ENCODE measurements at places on chromosomes 2 and 18.

GRCh38 chr2:67579216-67579615 is 182.1 kb downstream of the ETAA1 start:
- DNase-seq: no peak

DNA sequence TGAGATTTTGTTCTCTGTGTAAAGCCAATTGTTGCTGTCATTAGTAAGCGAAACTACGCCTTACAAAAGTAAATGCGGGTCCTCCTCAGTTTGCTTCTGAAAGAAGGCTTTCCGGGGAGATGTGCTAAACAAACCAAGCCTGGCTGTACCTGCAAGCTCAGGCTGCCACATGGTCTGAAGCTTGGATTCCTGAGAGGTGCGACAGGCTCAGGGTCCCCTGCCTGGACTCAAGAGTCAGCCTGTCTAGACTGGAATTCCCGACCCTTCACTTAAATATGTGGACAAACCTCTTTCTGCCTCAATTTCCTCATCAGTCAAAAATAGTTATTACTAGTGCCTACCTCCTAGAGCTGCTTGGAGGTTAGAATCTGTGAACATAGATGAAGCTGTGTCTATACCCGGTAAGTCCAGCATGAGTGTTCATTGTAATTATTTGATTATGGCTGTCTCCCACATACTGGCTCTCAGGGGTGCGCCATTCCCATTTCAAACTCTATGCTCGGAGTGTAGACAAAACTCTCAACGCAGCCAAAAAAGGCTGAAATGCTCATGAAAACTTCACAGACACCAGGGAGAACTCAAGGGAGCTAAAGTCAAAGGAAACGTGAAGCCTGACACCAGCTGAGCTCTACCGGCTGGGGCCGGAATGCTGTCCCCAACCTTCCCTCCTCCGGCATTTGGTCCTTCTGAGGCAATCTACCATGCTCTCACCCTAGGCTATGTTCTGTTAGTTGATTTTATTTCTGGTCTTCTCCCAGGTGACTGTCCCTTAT is 31.4 kb downstream of the SOWAHC start:
- DNase-seq: no peak

- no peak for DNase-seq
Observed at GRCh38 chr18:24627644-24628315, 167.3 kb downstream of the HRH4 start.

DNA sequence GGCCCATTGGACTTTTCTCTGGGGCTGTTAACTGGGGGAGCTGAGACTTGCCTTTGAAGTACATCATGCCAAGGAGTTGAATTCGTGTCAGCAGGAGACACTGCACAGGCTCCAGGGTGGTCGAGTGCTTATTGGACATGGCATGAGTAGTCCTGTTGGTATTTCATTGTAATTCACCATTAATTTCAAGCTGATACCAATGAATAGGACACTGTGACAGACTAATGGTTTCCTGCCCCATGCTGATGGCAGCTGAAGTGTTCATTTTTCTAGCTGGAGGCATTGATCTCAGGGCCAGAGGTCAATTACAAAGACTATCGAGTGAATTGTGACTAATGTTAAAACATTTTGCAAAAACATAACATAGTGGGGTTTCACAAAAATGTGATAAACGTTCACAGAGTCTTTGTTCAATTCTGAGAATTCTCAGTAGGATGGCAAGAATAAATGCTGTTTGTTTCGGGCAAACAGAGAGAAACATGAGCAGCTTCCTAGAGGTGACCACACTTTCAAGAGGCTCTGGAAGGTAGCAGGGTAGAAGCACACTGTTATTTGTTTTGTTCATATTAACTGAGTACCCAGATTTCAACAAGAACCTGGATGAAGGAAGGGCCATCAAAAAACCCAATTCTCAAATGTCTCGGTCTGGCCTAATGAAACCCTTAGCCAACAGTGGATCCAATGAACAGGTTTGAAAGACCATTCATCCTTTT is 90.6 kb upstream of the ARL4C start:
- no peak for DNase-seq

- DNase-seq: no peak
Observed at GRCh38 chr2:111932841-111933291, 34.5 kb downstream of the MERTK start.

GRCh38 chr18:13179566-13180113 is 38.9 kb upstream of the LDLRAD4 start:
- no peak for DNase-seq

GRCh38 chr2:217162533-217162932 is 302.7 kb upstream of the TNP1 start:
- no peak for DNase-seq

- no peak for DNase-seq
Observed at GRCh38 chr18:42425025-42425424, 470.0 kb downstream of the PIK3C3 start.

DNA sequence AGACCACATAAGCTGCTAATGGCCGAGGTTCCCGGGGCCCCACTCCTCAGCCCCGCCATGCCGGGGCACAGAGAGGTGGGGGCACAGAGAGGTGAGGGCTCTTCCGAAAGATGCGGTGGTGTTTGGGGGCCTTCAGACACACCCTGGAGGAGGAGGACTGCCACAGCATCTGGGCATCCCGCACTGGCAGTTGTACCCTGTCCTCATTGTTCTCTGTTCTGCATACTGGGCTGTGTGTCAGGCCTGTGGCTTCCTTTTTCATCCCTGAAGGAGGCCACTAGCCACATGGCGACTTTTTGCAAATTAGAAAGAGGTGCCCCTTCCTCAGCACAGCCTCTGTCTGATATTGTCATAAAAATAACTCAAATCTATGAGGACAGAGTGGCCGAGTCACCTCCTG is 150.1 kb downstream of the CTIF start:
- DNase-seq: no peak

DNA sequence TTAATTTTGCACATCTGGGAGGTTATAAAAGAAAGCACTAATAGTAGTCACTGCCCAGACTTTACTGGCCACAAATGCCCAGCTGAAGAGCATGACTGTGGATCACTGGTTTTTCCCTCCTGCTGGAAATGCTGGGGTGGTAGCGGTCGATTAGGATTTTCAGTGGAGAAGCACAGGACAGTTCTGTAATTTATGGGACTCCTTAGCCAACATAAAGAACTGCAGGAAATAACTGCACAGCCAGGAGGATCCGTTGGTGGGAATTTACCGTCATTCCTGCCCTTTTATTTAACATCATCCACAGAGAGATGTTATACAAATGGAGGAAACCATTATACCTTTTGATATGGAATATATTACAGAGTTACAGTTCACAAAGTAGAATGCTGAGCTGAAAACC is 61.5 kb downstream of the TNFRSF11A start:
- no peak for DNase-seq

DNA sequence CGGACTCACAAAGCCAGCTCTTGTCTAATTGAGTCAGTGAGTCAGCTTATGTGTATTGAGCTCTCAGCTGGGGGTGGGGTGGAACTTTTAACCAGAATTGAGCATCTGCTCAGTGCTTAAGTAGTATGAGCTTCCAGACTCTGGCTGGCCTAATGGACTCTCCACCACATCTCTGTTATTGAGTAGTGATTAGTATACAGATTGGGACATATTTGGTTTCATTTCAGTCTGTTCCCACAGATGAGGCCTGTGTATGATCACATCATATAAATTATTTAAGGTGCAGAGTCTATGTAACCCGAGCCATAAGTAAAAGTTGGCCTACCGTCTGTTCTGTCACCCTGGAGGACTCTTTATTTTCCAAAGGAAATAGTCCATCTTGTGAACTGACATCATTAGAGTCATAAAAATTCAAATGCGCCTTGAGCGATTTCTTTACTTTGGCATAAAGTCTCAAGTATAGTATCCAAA is 152.1 kb downstream of the THSD7B start:
- DNase-seq: no peak

- no peak for DNase-seq
Observed at GRCh38 chr2:238100821-238101771, 956 bp downstream of the ESPNL start.

DNA sequence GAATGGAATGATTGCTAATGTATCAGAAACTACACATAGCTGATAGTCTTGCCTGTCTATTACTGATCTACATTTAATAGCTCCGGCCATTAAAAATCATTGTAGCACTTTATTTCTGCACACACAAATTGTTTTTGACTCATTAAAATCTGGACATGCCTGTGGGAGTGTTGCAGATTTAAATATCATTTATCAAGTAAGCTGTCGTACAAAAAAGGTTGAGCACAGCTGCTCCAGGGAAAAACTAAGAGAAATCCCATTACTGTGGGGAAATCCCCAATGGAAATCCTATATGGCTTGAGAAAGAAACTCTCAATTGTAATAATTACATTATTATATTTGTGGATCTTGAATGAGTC is 99.6 kb upstream of the CERS6 start:
- DNase-seq: no peak

DNA sequence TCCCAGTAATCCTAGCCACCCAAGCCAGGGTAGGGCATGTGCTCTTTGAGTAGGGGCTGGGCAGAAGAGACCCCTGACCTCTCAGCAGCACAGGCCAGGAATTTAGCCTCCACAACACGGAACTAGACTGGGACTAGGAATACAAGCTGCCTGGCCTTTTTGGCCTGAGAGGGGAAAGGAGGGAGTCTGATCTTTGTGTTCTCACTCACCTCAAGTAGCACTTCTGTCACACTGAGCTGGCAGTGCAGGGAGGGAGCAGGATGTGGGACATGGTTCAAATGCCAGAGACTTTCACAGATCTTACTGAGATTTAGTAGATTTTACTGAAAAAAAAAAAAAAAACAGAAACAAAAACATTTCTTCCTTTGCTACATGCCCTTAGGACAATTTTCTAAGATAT is 395.2 kb downstream of the CMPK2 start:
- no peak for DNase-seq

- no peak for DNase-seq
Observed at GRCh38 chr2:238670111-238670585, 177.7 kb upstream of the TWIST2 start.

DNA sequence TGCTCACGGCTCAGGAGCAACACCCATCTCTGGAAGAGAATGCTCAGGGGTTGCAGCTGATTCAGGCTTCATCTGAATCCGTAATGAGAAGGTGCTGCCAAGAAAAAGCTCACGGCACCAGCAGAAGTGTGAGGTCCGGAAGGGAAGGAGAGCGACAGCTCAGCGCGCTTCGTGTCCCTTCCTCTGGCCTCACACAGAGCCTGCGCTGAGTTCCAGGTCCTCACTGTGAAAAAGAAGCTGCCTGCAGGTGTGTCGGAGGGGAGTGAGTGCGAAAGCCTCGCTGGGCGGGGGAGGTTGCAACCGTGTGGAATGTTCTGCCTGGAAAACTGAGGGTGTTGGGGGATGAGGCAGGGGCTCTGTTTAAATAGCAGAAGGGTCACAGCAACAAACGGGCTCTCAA is 76.2 kb upstream of the TWIST2 start:
- DNase-seq: no peak

- no peak for DNase-seq
Observed at GRCh38 chr2:178927173-178927572, 120.0 kb upstream of the TTN start.

GRCh38 chr2:98489971-98490962 is 45.6 kb downstream of the INPP4A start:
- DNase-seq: no peak

DNA sequence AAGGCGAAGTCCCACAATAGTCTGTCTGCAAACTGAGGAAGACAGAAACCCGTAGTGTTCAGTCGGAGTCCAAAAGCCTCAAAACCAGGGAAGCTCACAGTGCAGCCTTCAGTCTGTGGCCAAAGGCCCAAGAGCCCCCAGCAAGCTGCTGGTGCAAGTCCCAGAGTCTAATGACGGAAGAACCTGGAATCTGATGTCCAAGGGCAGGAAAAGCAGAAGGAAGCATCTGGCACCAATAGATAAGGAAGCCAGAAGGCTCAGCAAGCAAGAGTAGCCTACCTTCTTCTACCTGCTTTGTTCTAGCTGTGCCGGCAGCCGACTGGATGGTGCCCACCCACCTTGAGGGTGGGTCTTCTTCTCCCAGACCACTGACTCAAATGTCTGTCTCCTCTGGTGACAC is 21.8 kb downstream of the CFAP210 start:
- no peak for DNase-seq

DNA sequence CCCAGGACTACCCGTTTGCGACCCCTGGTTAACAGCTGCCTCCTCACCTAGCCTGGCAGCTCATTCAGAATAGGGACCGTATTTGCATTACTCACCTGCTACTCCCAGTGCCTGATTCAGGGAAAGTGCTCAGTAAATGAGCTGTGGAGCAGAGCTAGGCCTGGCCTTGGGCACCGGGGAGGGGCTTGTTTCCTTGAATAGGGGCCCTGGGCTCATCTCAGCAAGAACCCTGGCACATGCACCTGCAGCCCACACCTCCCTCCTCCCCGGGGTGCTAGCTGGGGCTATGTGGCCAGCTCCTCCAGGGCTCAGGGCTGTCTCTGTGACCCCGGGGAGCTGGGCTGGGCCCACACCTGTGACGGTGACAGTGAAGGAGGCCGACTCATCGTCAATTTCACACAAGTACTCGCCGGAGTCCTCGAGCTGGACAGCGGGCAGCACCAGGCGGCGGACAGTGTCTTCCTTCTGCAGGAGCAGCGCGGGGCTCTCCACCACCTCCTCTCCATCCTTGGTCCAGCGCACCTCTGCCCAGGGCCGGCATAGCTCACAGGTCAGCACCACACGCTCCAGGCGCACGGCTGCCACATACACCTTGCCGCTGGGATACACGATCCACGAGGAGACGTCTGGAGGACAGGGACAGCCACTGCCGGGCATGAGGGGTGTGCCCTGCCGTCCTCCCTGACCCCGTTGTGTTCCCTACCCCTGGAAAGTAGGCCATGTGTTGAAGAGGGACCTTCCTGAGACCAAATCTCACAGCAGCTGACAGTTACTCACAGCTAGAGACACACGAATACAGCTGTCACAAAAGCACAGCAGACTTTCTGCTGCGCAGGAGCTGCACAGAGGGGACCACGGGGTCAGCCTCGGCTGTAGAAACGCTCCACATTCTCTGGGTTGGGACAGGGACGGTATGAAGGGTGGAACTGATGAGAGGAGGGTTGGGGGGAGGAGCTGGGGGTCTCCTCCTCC is 9.0 kb downstream of the OBSL1 start:
- DNase-seq: no peak

DNA sequence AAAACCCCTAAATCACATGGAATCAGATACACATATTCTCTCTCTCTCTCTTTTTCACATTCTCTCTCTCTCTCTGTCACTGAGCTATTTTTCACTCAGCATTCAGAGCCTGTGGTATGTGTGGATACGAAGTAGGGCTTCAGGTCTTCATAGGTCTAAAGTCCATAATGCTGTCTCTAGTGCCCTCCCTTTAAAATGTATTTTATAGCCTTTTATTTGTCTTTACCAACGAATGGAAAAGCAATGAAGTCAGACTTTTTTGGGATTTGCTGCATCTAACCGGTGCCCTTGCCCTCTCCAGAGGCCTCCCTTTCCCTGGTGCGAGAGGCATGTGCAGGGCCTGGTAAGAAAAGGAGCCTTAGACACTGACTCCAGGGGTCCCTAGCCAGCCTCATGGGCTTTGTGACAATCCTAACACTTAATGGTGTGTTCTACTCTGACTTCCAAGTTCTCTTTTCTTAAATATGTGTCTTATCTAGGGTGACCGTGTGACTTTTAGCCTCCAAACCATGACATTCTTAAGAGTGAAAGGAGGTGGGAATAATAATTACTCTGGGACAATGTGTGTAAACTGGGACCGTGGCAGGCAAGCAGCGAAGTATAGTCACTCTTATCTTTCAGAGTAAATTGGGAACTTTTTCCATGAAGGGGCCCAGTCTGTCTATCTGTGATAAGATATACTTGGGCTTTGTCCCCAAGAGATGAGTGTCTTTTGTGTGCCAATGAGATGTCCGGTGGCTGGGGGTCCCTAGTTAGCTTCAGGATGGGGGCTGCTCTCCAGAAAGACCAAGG is 101.1 kb downstream of the B3GNT2 start:
- DNase-seq: no peak

All from germinal center (tissue), 1 donor.